GM12864 (cell line): ENCODE measurements at places on chromosomes 5 and 9.

- DNase-seq, result no peak
These were observed 222.3 kb downstream of the DMRT2 start for GRCh38 chr9:1272488-1272887.

- DNase-seq, result no peak
These were observed 93.7 kb downstream of the NDFIP1 start for GRCh38 chr5:142202282-142202681.

GRCh38 chr9:8632493-8632892 is 832.9 kb upstream of the DMAC1 start:
- DNase-seq, result no peak

GRCh38 chr5:6701491-6701890 is 11.7 kb upstream of the TENT4A start:
- no peak for DNase-seq

DNA sequence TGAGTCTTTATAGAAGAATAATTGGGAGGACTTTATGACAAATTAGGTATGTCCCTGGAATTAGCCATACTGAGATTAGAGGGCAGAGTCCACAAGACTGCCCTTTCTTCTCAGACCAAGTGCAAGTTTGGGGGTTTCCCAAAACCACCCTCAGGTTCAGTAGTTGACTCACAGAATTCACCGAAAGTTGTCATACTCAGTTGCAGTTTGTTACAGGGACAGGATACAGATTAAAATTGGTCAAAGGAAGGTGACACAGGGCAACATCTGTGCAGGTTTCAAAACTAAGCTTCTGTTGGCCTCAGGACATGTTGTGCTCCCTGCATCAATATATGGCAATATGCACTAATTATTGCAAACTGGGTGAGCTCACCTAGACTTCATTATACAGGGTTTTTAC is 3.8 kb downstream of the RANBP17 start:
- peak; percentile 4 for DNase-seq

- no peak for DNase-seq
These were observed 316.3 kb downstream of the FAM170A start for GRCh38 chr5:119945691-119946090.
